ENCODE measurements at places on chromosomes 3 and 15.

- no peak for DNase-seq
Measured at GRCh38 chr15:86810329-86810728, 730.7 kb downstream of the AGBL1 start.

GRCh38 chr3:187080799-187081450, 58.4 kb downstream of the RPL39L start:
- no peak for DNase-seq

GRCh38 chr15:43218908-43219706, 1.7 kb downstream of the EPB42 start:
- no peak for DNase-seq

GRCh38 chr3:34219556-34219955, 421.1 kb downstream of the PDCD6IP start:
- DNase-seq, result no peak

- DNase-seq, result peak; percentile 91
Measured at GRCh38 chr3:138935863-138936740, 10.8 kb downstream of the FOXL2 start.

DNA sequence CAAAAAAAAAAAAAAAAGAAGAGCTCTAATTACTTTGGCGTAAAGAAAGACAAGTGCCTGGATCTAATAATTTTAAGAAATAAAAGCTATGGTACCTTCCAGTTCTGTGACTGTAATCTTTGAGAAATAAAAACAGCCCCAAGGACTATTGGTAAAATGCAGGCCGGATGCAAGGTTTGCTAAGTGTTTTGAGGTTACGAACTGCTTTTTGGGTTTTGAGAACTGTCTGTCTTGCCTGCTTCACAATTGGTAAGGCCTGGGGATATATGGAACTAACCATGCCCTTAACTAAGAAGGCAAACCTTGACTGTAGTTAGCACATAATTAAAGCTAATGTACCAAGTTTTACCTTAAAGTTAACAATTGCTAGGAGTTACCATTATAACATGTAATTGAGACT, 388.4 kb upstream of the CBLB start:
- no peak for DNase-seq

DNA sequence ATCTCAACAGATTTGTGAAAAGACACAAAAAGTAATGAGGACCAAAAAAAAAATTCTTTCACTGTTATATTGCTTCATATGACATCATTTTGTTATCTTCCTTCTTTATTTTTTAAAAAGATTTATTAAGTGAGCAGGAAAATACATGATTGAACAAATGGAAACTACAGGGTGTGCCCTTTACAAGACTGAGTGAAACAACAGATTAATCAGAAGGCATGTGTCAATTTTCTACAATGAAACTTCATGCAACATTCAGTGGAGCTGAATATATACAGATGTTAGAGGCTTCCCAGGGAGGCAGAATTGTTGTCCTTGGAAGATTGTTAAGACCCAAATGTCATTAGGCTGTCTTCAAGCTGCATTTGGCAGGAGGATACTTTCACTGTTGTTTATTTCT, 28.4 kb upstream of the SLC2A2 start:
- no peak for DNase-seq

DNA sequence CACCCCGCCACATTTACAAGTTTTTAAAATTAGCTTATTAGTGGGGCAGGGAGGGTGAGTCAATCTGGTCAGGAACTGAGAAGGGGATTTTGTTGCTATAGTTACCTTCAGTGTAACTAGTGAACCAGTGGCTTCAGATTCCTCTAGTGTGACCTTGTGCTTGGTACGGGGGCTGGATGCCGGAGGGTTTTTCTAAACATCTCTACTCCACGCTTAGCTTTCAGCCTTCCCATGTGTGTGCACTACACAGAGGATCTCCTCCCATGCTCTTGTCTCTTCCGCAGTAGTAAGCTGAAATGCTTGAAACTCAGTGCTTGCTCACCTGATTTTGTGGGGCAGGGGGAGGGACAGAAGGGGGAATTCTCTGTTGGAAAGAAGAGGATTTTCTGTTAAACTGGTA, 67.9 kb upstream of the AKAP13 start:
- DNase-seq, result no peak

DNA sequence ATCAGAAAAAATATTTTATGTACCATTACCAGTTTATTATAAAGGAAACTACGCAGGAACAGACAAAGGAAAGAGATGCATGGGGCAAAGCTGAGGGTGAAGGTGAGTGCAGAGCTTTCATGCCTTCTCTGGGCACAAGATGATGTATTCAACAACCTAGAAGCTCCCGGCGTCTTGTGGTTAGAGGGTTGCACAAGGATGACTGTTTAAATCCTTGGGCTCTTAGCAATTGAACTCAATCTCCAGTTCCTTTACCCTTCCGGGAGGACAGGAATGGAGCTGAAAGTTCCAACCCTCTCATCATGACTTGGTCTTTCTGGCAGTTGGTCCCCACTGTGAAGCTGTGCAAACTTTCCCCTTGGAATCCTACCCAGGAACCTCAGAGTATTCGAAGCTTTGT, 542.0 kb downstream of the EPHA3 start:
- DNase-seq, result no peak

- no peak for DNase-seq
Measured at GRCh38 chr3:59978979-59979378, 929.2 kb upstream of the CFAP20DC start.

DNA sequence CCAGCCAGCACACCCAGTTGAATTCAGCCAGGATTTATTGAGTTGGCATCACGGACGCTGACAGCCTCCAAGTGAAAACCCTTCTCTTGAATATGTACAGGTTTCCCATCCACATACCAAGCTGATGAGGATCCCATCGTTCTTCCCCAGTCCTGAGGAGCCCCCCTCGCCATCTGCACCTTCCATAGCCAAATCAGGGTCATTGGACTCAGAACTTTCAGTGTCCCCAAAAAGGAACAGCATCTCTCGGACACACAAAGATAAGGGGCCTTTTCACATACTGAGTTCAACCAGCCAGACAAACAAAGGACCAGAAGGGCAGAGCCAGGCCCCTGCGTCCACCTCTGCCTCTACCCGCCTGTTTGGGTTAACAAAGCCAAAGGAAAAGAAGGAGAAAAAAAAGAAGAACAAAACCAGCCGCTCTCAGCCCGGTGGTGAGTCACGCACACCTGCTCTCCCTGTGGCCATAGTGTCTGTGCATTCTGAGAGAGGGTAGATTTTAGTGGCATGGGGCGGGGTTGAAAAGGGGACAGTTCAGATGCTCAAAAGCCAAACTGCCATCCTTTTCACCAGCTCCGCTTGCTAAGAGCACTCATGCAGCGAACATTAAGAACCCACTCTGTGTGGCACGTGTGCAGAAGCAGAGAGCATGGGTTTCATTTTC, 51.2 kb downstream of the KLHL25 start:
- no peak for DNase-seq

DNA sequence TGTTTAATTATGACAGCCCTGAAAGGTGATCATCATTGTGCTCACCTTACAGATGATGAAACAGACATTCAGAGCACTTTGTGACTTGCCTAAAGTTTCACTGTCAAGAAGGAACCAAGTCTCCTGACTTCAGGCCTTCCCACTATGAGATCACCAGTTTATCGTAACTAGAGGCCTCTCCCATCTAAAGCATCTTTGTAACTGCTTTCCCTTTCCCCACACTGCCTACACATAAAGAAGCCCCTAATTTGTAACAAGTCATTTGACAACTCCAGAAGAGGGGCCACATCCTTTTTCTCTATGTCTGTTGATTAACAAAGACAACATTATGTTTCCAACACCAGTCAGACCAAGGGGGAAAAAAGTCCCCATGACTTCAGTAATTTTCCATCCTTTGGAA, 1.1 kb downstream of the KLHL6 start:
- no peak for DNase-seq

GRCh38 chr3:133853063-133853924, 42.4 kb downstream of the RAB6B start:
- DNase-seq, result no peak

GRCh38 chr3:59043391-59043790, 6.4 kb downstream of the CFAP20DC start:
- DNase-seq, result no peak
